ENCODE measurements at places on chromosomes 7 and 10.

GRCh38 chr10:133347710-133348517, 741 bp downstream of the PRAP1 start:
- DNase-seq = no peak

- DNase-seq = no peak
Observed at GRCh38 chr10:3961082-3961481, 176.1 kb upstream of the KLF6 start.

DNA sequence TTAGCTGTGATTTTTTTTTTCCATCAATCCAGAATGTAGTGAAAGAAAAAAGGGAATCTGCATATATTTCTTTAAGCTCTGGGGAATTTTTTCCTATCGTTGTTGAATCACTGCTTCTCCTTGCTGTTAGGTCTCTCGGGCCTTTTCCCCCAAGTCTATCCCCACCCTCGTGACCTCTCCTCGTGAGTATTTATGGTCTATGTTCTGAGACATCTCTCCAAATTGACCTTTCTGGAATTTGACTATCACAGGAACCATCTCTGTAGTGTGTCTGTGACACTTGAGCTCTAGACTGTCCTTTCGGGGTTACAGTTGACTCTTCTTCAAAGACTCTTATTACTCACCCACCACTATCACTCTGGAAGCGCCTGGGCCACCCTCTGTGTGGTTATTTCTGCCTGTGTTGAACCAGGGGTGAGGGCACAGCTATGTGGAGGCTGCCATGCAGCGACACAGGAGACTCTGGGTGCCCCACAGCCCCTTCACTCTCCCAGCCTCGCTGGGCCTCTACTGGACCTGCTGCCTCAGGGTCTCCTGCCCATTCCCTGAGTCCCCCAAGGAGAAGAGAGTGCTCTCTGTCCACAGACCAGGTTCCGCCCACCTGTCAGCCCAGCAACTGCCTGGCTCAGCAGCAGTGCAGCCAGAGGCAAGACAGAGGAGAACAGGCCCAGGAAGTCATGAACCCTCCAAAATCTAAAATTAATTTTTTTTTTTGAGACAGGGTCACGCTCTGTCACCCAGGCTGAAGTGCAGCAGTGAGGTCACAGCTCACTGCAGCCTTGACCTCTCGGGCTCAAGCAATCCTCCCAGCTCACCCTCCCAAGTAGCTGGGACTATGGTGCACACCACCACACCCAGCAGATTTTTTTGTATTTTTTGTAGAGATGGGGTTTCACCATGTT, 45.7 kb upstream of the PTPRN2 start:
- DNase-seq = no peak

DNA sequence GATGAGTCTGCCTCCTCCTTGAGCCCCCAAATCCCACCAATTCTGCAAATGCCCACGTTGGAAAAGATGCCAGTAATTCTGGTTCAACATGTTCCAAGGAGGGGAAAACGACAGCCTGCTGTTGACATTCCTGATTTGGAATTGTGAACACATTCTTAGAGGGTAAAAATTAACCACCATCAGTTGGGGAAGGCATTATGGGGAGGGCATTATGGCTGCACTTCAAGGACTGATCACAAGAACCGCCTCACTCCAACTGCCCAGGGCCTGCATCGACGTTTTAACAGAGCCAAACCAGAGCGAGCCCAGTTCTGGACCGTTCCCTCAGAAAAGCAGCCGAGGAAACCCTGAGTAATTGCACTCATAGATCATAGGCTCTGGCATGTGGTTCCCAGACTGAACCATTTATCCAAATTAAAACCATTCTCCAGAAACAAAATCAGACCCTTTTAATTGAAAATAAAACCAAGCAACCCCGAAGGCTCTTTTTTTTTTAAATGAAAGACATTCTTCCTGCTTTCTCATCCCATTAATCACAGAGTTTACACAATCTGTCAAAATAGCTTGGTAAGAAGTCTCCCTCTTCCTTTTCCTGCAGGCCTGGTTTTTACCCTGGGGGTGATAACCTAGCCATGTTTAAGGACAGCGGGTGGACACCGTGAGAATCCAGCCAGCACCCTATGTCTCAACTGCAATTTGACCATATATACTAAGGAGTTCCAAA, 8.0 kb downstream of the TNS3 start:
- DNase-seq = peak; percentile 95

- DNase-seq = no peak
Observed at GRCh38 chr10:60974463-60975149, 30.6 kb upstream of the RHOBTB1 start.

DNA sequence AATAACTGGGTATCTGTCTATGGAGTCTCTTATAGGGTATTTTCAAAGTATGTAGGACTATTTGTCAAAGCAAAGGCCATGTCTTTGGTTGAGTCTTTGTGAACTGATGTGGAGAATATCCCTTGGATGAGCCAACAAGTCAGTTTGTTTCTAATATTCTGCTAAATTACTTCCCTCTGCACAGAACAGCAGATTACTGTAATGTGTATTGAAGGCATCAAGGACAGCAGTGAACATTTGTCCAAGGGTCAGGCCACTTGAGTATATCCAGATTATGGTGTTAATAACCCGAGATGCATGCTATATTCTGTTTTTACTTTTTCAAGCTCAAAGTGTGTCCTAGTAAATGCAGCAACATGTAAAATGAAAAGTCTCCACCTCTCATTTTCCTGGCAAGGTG, 144.2 kb upstream of the GLI3 start:
- no peak for DNase-seq

DNA sequence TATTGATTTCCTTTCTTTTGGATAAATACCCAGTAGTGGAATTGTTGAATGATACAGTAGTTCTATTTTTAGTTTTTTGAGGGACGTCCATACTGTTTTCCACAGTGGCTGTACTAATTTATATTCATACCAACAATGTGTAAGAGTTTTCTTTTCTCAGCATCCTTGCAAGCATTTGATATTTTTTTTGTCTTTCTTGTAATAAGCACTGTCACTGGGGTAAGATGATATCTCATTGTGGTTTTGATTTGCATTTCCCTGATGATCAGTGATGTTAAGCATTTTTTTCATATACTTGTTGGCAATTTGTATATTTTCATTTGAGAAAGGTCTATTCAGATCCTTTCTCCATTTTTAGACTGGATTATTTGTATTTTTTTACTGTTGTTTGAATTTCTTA, 308.7 kb downstream of the PTEN start:
- no peak for DNase-seq

DNA sequence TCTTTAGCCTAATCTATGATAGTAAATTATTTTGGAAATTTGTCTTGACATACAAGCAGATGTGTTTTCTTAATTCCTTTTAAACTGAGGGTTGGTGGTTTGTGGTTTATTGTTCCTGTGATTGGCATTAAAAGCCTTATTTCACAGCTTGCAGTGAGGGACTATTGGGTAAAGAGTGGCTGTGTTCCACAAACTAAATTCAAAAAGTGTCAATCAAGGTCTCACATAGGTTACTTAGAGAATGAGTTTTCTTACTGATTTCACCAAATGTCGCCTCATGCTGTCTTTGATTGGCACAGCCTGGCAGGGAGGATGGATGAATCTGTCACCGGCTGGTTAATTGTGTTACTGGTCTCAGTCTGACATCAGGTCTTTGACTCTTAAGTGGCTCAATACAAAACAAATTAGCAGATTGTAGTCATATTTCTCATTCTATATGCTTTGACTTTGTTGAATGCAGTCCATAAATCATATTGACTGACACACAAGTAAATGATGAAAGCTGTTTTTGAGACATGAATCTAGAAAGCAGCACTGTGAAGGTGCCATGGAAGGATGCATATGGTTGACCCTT, 66.8 kb upstream of the CYP26C1 start:
- DNase-seq = no peak

DNA sequence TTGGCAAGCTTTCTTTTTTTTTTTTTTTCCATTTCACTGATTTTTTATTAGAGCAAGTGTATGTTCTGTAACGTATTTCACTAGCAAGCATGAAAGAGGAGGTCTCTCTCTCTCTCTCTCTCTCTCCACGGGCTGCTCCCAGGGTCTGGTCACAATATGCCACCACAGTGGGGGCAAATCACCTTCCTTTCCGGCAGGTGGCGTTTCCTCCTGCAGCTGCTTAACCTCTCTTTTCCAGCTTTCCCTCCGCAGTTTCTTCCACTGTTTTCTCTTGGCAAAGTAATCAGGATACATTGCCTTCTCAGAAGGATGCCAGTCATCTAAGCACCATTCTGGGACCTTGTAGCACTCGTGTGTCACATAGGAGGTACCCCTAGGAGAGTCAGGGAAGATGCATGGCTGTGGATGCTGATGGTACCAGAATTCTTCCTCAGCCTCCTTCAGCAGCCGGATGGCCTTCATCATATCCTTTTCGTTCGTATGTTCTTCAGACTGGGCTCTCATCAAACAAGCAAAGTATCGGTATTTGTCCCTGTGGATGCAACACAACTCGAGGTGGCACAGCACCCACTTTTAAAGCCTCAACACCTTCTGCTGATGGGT, 197.3 kb upstream of the PODXL start:
- DNase-seq = no peak

DNA sequence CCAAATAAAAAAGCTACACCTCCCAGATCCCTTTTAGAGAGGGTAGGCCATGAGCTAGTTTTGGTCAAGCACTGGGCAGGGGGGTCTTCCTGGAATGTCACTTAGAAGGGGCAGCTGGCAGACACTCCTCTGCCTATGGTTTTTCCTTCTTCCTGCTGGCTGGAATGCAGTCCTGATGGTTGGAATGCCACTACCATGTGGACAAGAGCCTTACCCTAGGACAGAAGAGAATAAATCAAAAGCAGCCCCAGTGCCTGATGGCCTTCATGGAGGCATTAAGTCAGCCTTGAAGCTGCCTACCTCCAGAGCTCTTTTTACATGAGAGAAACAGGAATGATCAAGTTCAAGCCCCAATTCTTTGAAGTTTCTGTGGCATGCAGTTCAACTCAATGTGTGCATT, 43.5 kb upstream of the SORBS1 start:
- DNase-seq = no peak

DNA sequence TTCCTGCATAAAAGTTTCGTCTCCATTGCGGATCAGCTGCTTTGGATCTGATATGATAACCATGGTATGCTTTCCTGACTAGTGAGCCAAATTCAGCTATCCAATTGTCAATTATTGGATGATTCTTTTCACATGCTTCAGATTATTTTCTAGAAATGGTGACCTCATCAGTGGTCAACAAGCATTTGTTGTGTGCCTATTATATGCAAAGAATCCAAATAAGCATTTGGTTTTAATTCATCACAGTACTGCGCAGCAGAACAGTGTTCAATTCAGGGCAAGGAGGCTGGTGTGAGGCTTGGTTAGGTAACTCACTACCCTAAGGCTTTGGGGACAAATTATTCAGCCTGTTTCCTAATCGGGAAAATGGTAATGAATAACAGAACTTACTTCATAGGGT, 200.5 kb downstream of the SKAP2 start:
- DNase-seq = no peak

- no peak for DNase-seq
Observed at GRCh38 chr10:93535293-93535692, 31.2 kb upstream of the FFAR4 start.

DNA sequence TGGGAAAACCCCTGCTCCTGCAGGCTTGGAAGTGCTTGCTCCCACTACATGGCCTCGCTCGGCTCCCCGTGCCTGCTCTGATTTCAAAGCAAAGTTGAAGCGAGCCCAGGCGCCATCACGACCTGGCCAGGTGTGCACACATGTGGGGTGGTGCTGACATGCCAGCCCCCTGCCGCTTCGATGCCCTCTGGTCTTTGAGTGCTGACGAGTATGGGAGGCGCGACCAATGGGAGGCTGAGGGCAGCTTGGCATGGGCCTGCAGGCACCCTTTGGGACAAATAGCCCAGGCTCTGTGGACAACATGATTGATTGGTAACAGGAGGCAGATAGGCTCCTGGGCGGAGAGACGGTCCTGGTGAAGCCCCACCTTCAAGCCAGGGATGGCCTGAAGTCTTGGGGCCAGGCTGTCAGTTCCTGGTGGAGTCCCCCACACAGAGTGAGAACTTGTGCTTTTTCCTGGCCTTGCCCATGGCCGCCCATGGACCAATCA, 252.4 kb upstream of the SEMA3A start:
- DNase-seq = no peak

Data from fibroblast of skin of left quadriceps (primary cell).